Ovary (tissue), 10 donors: ENCODE measurements at places on chromosomes 3 and 15. TPM values are rescaled to one million over a fixed set of nuclear protein-coding genes. Genes with fewer than 3 reads are reported as not detected.

DNA sequence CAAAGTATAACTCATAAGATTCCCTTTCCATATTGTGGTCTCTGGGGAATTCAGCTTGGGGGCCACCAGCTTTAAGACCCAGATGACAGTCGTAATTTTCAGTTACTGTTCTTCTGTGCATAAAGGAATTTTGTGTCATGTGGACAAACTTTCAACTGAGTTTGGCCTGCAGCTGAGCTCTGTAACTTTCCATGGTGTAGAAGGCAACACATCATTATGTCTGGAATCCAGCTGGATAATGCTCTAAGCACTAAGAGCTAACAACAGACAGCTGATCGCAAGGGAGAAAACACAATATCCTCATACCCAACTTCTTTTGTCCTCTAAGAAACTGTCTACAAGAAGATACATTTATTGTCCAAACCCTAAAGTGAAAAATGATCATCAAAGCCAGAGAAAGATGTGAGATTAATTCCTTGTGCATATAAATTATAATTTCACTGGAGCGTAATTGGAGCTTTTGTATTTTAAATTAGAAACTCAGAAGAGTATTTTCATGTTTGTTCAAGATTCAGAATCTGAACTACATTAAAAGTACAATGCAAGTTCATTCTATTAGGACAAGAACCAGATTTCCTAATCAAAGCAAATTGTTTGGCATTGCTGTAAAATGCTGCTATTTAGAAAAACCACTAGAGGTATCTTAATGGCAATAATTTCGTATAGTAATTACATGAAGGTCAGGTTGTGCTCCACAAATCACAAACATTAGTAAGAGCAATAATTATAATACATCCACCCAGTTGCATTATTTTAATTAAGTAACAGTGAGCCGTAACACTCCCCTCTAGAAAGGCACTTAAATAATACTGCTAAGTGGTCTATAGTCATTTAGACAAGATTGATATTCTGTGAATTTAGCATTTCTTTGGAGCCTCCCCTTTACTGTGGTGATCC lies 218.8 kb downstream of the ATP8B4 start:
- H3K27me3 ChIP-seq = no peaks in the 10 kb centered on the region
- peaks cover 15% of the 10 kb centered on the region for H3K4me1 ChIP-seq
- H3K36me3 ChIP-seq = no peaks in the 10 kb centered on the region
- H3K27ac ChIP-seq = peak overlapping the region; percentile 85
- no peak for DNase-seq
- no peak overlapping the region for H3K4me3 ChIP-seq

The TMEM212 gene
- polyA plus RNA-seq = not detected

The SLC15A2 gene
- polyA plus RNA-seq = 2.5 TPM

The SUCNR1 gene
- 0.53 TPM for polyA plus RNA-seq

The TMC3 gene
- not detected for polyA plus RNA-seq

The CSTA gene
- polyA plus RNA-seq = 37.9 TPM

The TUSC7 gene
- not detected for polyA plus RNA-seq

The MRAS gene
- 46.4 TPM for polyA plus RNA-seq

- H3K4me1 ChIP-seq = no peaks in the 10 kb centered on the region
- no peaks in the 10 kb centered on the region for H3K27me3 ChIP-seq
- no peaks in the 10 kb centered on the region for H3K36me3 ChIP-seq
- H3K4me3 ChIP-seq = no peak overlapping the region
- no peak for DNase-seq
Observed at GRCh38 chr3:82587174-82587573, 825.7 kb upstream of the GBE1 start.

The DUOX2 gene
- 0.30 TPM for polyA plus RNA-seq

DNA sequence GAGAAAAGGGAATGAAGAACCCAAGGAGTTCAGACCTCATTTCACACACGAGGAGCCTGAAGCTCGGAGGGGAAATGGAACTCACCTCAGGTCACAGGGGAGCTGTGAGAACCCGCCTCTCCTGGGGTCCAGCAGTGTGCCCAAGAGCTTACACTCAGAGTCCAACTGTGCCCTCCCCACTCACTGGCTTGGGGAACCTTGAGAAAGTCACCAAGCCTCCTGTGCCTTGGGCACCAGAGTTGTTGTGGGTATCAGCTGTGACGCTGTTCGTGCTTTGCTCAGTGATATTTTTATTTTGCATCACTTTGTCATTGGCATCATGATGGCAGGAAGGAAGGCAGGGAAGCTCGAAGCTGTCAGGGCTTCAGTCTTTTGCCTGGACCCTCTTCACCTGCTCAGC lies 83.4 kb downstream of the TLE3 start:
- no peak overlapping the region for H3K27ac ChIP-seq
- no peak for DNase-seq
- H3K4me1 ChIP-seq = no peaks in the 10 kb centered on the region
- no peaks in the 10 kb centered on the region for H3K36me3 ChIP-seq

- peak overlapping the region; percentile 42 for H3K27ac ChIP-seq
- H3K4me3 ChIP-seq = peak overlapping the region; percentile 86
- peak; percentile 36 for DNase-seq
- no peaks in the 10 kb centered on the region for H3K36me3 ChIP-seq
- no peaks in the 10 kb centered on the region for H3K27me3 ChIP-seq
Observed at GRCh38 chr15:55289011-55289745, 435 bp downstream of the RAB27A start.

GRCh38 chr15:34335176-34336032 lies 2.2 kb downstream of the SLC12A6 start:
- no peak overlapping the region for H3K4me3 ChIP-seq
- no peaks in the 10 kb centered on the region for H3K27me3 ChIP-seq
- H3K4me1 ChIP-seq = peaks cover 2% of the 10 kb centered on the region
- H3K27ac ChIP-seq = no peak overlapping the region
- H3K36me3 ChIP-seq = no peaks in the 10 kb centered on the region

The GNAT1 gene
- not detected for polyA plus RNA-seq

The FSD2 gene
- polyA plus RNA-seq = not detected

The SPG21 gene
- 59.7 TPM for polyA plus RNA-seq

DNA sequence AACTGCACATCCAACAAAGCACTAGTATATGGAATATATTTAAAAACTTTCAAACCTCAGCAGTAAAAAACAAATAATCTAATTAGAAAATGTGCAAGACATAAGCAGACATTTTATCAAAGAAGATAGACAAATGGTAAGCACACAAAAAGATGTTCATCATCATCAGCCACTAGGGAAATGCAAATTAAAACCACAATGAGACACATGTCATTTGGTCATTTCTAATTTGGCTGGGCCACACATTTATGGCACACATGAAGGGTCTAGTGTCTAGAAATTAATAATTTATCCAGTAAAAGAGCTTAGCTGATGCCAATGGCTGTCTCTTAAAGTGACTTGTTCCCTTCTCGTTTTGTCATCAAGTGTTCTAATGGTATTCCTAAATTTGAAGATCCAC lies 45.8 kb downstream of the ARHGAP31 start:
- H3K4me3 ChIP-seq = no peak overlapping the region
- H3K4me1 ChIP-seq = peaks cover 5% of the 10 kb centered on the region
- H3K36me3 ChIP-seq = no peaks in the 10 kb centered on the region
- no peak overlapping the region for H3K27ac ChIP-seq
- no peak for DNase-seq

DNA sequence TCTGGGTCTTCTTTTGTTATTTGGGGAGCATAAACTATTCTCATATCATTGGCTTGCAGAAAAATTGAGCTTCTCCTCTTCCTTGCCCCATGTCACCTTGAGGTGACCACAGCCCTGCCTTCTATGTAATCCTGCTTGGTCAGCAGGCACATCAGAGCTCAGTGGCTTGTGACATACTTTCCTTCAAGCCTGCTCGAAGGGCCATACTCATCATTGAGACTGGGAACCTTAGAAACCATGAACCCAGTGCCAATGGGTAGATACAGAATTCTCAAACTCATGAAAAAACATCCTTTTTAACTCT lies 3.7 kb upstream of the CCR2 start:
- no peaks in the 10 kb centered on the region for H3K27me3 ChIP-seq
- H3K27ac ChIP-seq = no peak overlapping the region
- H3K36me3 ChIP-seq = no peaks in the 10 kb centered on the region
- H3K4me3 ChIP-seq = no peak overlapping the region

The GOLGA8J gene
- not detected for polyA plus RNA-seq

The KBTBD13 gene
- 0.07 TPM for polyA plus RNA-seq

The LARP6 gene
- polyA plus RNA-seq = 61.7 TPM

GRCh38 chr3:188915127-188915526 lies 256.6 kb upstream of the TPRG1 start:
- H3K27me3 ChIP-seq = no peaks in the 10 kb centered on the region
- DNase-seq = no peak
- no peaks in the 10 kb centered on the region for H3K36me3 ChIP-seq

The SEMA5B gene
- polyA plus RNA-seq = 3.1 TPM
